ENCODE measurements at places on chromosomes 4 and X.

DNA sequence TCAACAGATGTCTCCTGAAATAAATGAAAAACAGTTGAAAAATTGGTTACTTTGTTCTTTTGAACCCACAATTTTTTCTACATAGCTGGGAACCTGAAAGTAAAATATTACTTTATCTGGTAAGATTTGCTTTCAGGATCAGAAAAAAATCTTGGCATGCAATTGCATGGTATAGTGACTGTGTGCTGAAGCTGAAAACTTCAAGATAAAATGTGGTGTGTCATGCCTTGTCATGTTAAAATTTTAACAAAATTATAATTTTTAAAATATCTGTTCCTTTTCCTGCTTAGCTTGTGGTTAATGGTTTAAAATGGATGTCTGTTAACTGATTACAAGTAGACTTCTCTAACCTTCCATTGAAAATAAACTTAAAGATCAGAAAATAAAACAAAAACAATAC, 904.8 kb downstream of the PDHA2 start:
- no peak for DNase-seq

DNA sequence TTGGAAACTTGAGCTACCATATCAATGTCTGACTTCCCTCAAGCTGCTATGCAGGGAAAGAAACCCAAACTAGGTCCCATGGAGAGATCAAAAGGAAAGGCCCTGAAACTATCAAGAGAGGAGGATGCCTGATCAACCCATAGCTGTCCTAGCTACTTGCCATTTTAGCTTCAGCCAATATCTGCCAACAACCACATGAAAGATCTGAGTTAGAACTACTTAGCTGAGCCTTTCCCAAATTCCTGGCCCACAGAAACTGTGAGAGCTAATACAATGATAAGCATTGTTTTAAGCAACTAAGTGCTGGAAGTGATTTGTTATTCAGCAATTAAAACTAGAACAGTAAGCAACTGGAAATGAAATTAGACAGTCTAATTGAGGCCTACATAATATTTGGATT, 6.3 kb upstream of the ARHGEF38 start:
- no peak for DNase-seq

DNA sequence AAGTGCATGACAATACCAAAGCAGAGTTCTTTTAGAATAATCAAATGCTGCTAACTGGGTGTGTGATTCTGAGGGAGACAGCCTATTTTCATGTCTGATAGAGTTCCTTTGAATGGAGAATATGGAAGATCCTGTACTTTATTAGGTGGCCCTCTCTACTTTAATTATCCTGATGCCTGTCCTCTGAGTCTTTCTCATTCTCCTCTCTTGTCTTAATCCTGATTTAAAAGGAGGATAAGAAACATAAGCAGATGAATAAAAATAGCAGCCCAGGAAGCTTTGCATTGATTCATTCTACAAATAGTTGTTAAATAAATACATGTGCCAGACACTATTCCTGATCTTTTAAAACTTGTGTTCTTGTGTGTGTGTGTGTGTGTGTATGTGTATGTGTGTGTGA, 387.3 kb downstream of the SPRY1 start:
- no peak for DNase-seq

DNA sequence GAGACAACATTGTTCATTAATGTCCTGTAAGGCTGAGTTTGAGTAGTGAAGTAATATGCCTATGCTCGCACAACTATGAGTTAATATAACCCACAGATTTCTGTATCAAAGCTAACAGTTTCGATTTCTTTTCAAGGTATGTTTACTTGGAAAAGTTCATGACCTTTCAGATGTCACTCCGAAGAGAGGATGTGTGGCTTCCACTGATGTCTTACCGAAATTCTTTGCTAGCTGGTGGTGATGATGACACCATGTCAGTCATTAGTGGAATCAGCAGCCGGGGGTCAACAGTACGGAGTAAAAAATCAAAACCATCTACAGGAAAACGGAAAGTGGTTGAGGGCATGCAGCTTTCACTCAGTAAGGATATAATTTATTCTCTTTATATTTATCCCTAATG, 124.9 kb downstream of the STAG2 start:
- no peak for DNase-seq

GRCh38 chr4:5865896-5866599, 26.8 kb downstream of the CRMP1 start:
- DNase-seq: peak; percentile 45

DNA sequence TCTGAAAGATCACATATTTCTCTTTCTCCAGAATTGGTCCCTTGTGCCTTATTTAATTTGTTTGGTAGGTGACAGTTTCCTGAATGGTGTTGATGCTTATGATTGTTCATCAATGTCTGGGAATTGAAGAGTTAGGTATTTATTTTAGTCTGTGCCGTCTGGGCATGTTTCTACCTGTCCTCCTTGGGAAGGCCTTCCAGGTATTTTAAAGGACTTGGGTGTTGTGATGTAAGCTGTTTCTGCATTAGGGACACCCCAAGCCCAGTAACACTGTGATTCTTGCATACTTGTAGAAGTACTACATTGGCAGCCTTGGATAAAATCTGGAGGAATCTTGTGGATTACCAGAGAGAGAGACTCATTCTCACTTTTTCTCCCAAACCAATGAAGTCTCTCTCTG, 120.8 kb upstream of the CXXC4 start:
- DNase-seq: no peak

- no peak for DNase-seq
Measured at GRCh38 chrX:73398185-73398914, 48.5 kb upstream of the CDX4 start.

GRCh38 chrX:6667048-6667768, 132.3 kb upstream of the VCX3A start:
- no peak for DNase-seq

Measured in astrocyte of the hippocampus (primary cell).